ENCODE measurements at places on chromosomes 13 and 19.
A peak's percentile ranks its signal among the peaks of the same experiment; 100 is the strongest.

GRCh38 chr13:48138270-48138669, 43.4 kb upstream of the MED4 start:
- DNase-seq = no peak

- DNase-seq = peak; percentile 66
These were observed 9.5 kb downstream of the ADAMTSL5 start for GRCh38 chr19:1503089-1503924.

DNA sequence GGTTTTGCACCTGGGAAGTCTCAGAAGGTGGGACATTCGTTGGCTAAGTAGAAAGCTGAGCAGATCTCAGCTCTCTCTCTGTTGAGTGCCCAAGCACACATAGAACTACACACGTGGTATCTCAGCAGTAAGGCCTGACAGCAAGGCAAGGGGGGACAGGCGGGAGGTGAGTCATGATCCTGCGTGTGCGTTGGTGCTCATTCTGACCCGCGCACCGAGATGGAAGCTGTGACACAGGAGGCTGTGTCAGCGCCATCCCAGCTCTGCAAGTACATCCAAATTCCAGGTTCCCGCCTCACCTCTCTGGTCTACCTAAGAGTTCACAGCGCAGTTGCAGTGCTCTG, 135.7 kb downstream of the USP12 start:
- DNase-seq = no peak

GRCh38 chr13:48515732-48516131, 17.1 kb downstream of the RCBTB2 start:
- no peak for DNase-seq

GRCh38 chr13:45120967-45121831, 889 bp downstream of the GTF2F2 start:
- peak; percentile 17 for DNase-seq

DNA sequence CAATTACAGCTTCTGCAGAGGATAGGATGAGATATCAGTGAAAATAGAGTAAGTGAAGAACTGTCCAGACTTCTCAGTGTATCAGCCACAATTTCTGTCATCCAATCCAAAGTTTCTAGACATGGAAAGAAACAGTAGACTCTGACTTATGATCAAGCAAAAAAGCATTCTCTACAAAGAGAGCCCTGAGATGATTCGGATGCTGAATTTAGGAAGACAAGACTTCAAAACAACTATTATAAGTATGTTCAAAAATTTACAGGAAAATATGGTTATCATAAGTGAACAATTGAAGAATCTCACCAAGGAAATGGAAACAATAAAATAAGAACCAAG, 238.2 kb upstream of the IRS2 start:
- DNase-seq = no peak

DNA sequence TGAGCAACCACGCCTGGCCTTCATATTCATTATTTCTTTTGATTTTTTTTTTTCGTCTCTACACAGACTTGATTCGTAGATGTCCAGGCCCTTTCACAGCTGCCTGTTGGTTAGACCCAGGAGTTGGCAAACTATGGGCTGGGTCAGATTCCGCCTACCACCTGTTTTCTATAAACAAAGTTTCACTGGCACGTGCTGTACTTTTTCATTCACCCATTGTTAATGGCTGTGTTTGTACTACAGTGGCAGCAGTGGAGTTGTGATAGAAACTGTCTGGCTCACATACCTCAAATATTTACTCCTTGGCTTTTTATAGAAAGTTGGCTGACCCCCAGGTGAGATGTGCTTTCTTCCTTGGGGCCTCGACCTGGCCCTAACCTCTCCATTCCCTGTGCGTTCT, 72.9 kb upstream of the TEX29 start:
- DNase-seq = no peak

- no peak for DNase-seq
These were observed 152.2 kb downstream of the TBC1D4 start for GRCh38 chr13:75329723-75330122.

DNA sequence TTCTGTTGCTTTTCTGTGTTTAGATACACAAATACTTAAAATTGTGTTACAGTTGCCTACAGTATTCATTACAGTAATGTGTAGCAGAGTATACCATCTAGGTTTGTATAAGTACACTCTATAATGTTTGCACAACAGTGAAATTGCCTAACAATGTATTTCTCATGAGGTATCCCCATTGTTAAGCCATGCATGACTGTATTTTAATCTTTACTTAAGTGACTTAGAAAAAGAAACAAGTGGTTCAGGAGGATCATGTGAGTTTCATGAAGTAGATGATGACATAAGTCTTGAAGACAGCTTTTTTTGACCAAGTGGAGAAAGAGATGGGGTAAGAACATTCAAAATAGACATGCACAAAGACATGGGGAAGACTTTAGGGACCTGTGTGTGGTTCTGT, 8.4 kb upstream of the KCTD4 start:
- no peak for DNase-seq

DNA sequence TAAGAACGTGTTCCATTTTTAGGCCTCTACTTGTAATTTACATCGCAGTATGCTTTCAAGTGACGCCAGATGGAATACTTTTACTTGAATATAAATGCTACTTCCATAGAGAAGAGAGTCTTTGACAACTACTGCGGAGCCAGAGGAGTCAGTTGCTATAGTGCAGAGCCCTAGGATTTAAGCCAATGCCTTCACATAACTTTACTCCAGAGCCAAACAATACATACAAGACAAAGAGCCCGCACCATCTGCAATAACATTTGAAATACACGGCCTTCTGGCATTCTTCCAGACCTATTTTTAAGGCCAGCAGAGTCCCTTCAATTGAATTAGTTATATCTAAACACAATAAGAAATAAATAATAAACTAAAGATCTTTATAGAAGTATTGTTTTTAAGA, 59.4 kb downstream of the XPO4 start:
- no peak for DNase-seq

DNA sequence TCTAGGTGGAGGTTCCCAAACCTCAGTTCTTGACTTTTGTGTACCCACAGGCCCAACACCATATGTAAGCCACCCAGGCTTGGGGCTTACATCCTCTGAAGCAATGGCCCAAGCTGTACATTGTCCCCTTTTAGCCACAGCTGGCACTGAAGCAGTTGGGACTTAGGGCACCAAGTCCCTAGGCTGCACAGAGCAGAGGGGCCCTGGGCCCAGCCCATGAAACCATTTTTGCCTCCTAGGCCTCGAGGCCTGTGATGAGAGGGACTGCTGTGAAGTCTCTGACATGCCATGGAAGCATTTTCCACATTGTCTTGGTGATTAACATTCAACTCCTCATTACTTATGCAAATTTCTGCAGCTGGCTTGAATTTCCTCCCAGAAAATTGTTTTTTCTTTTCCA, 30.2 kb downstream of the ING1 start:
- DNase-seq = no peak

- no peak for DNase-seq
These were observed 40.3 kb upstream of the ARHGEF7 start for GRCh38 chr13:111074826-111075225.

DNA sequence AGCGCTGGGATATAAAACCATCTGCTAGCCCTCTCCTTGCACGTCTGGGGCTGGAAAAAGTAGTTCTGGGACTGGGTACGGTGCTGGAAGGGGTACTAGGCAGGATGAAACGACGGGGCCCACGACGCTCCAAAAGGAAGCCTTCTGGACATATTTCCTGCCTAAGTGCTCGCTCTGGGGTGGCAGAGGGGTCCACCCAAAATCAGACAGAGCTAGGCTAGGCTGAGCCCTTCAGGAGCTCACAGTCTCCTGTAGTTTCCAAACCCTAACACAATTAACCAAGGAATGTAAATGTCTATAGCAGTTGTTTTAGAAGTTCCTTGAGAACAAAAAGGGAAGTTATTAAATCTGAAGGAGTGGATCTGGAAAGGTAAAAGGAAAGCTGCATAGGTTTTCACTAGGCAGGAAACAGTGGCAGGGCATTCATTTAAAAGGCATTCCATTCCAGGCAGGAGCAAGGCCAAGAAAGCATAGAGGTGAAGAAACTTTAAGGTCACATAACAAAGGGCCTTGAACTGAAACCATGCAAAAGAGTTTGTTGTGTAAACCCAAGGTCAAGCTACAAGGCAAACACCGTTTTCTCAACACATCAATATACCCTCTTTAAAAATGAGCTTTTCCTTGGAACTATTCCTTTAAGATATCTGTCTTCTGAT, 634 bp upstream of the DIAPH3 start:
- DNase-seq = no peak

GRCh38 chr13:113110048-113110851, 4.7 kb downstream of the F7 start:
- peak; percentile 26 for DNase-seq

GRCh38 chr19:12774588-12775555, at the start of gene HOOK2:
Gene HOOK2 (minus strand): TSS chr19:12775552. CDS start chr19:12775449, 103 bp downstream.
- peak; percentile 69 for DNase-seq

GRCh38 chr13:110520431-110521295, 40.9 kb downstream of the RAB20 start:
- DNase-seq = peak; percentile 10

DNA sequence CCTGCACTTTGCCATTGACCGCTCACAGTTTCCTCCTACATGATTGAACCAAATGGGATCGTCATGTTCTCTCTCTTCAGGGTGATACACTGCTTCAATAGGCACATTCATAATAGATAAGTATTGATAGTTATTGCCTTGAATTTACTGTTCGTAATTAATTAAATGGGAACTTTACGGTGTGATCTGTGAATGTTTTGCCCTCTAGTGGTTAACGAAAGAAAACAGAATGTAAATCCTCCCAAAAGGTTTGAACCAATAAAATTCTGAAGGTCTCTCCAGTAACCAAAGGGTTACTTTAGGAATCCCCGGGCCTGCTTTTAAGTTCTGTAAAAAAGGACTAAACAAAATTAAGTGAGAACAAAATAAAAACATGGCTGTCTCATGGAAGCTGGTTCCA, 389.3 kb downstream of the DACH1 start:
- DNase-seq = no peak

DNA sequence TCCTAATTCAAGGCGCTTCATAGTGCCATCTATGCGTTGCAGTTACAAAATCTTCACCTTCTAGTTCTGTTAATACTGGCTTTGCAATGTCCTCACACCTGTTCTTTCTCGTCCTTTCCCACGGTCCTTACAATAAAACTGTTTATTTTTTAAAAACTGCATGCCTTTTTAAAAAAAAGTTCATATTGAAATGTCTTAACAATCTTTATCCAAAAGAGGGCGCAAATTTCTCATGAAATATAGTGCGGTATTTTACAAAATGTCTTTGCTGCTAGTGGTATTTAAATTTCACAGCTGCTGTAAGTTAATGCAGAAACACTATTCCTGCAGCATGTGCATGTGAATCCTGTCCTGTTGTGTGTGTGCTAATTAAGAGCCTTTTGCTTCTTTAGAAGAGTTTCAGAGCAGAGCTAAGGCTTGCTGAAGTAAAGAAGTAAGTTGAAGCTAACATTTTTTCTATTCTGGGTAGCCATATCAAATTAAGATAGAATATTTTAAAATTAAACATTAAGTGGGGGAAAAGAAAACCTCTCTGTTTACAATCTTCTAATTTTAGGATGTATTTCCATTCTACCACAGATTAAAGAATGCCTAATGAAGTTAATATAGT, 15.8 kb upstream of the CLDN10 start:
- DNase-seq = peak; percentile 11

DNA sequence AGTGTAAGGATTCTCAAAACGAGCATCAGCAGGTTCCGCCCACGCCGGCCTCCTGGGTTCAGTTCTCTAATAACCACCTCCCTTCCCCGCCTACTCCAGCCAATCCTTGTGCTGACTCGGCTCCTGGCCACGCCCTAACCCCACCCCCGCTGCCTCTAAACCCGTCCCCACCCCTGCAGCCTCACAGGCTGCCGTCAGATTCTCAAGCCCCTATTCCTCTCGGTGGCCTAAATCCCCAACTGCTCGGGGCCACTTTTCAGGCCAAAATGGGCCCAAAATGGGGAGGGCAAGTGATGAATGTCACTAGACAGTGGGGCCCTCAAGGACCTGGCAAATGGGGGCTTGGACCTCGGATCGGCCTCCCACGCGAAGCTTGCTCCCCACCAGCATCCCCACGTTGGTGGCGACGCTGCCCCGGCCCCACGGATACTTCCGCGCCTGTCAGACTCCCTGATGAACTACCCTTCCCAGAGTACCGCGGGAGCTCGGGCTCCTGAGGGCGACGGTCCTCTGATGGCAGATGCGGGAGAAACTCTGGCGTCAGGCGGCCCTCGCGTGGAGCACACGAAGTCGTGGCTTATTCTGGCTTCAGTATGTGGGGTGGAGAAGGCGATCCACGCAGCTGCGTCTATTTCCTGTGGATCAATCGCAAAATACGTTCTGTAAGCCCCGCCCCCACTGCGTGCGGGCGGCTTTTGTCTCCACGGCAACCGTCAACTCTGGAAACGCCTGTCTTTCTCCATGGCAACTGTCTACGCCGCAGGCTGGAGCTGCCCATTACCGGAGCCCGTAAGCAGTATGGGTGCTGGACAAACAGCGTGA, 24.8 kb downstream of the ZNF473 start:
- peak; percentile 91 for DNase-seq

- peak; percentile 72 for DNase-seq
These were observed 7.2 kb downstream of the MED29 start for GRCh38 chr19:39398297-39398864.

DNA sequence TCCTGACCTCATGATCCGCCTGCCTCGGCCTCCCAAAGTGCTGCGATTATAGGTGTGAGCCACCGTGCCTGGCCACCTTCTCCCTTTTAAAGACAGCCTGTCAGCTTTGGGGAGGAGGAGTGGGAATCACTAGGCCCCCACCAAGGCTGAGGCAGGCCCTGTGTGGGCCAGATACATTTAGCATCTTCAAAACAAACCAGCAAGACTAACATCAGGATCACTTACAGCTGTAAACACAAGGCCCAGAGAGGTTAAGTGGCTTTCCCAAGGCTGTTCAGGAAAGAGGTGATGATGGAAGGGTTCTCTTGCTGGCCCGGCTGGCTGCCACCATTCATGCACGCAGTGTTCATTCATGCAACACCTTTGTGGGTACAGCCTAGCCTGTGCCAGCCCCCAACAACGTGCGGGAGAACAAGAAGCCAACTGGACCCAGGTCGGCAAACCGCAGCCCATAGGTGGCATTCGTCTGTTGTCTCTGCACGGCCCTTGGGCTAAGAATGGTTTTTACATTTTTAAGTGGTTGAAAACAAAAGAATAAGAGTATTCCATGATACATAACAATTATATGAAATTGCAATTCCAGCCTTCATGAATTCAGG, 23.0 kb downstream of the IER2 start:
- DNase-seq = no peak

- DNase-seq = no peak
These were observed 50.6 kb downstream of the COL4A1 start for GRCh38 chr13:110256126-110256905.

GRCh38 chr13:79861731-79862130, 380.8 kb downstream of the NDFIP2 start:
- no peak for DNase-seq

DNA sequence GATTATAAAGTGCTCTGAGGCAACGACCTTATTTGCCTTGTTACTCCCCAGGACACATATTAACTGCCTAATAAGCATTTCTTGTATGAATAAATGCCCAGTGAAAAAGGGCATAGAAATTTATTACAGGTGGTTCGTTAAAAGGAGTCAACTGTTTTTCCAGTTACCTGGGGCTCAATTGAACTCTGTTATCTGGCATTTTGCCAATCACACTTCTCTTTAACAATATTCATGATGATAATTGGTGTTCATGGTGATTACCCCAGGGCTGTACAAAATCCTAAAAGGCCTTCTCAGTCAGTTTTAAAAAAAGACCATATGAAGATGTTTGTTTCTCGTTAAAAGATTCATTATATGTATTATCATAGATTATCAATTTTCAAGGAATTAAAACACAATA, 57.1 kb downstream of the KL start:
- DNase-seq = no peak

Data from CD4-positive, alpha-beta T cell treated with Interleukin-10 for 1 hour (primary cell).